Right cardiac atrium (tissue), 5 donors: ENCODE measurements at places on chromosomes 16 and 17.

DNA sequence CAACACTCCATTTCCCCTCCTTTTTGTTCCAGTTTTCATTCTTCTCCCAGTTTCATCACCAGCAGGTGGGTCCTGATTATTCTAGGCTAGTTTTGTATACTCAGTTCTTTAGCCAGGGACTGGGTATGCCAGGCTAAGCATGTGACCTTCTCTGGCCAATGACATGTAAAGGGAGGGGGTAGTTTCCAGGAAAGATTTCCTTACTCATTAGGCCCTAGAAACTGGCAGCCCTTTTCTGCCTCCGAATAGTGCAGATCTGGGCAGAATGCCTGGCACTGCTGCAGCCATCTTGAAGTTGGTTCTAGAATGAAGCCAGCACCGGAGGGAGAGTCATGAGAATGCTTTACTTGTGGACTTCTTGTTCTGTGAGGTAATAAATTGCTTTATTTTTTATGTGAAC, 126.9 kb upstream of the AXIN2 start:
- no peak for DNase-seq

- no peak for DNase-seq
Observed at GRCh38 chr16:11051879-11052808, 107.8 kb downstream of the CLEC16A start.

GRCh38 chr17:8430966-8431365, 4.7 kb upstream of the NDEL1 start:
- peak; percentile 90 for DNase-seq

DNA sequence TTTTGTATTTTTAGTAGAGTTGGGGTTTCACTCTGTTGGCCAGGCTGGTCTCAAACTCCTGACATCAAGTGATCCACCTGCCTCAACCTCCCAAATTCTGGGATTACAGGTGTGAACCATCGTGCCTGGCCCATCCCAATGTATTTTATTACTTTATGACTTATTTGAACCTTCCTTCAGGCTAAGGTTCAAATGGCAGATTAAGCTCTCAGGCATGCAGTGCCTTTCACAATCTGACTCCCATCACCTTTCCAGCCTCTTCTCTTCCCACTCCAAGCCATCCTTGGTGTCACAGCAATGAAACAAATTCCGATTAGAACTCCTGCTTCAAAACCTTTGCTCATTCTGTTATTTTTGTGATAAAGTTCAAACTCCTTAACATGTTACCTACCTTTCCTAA, 26.6 kb upstream of the YPEL2 start:
- DNase-seq = no peak

GRCh38 chr17:36647636-36648035, 46.3 kb downstream of the MRM1 start:
- DNase-seq = no peak

DNA sequence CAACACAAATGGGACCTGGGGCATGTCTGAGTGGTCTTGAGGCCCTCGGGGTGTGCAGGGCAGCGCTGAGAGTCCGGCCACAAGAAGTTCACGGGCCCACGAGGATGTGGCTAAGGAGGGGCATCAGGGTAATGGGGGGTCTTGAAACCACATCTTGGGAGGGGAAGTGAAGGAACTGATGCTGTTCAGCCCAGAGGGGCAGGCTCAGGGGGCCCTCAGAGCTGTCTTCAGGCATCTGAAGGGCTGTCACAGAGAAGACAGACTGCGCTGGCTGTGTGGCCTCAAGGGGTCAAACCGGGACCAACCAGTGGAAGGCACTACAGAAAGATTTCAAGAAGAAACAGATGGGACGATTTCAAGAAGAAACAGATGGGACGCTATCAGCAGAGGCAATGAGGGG, 45.1 kb downstream of the ZNF423 start:
- DNase-seq = no peak

DNA sequence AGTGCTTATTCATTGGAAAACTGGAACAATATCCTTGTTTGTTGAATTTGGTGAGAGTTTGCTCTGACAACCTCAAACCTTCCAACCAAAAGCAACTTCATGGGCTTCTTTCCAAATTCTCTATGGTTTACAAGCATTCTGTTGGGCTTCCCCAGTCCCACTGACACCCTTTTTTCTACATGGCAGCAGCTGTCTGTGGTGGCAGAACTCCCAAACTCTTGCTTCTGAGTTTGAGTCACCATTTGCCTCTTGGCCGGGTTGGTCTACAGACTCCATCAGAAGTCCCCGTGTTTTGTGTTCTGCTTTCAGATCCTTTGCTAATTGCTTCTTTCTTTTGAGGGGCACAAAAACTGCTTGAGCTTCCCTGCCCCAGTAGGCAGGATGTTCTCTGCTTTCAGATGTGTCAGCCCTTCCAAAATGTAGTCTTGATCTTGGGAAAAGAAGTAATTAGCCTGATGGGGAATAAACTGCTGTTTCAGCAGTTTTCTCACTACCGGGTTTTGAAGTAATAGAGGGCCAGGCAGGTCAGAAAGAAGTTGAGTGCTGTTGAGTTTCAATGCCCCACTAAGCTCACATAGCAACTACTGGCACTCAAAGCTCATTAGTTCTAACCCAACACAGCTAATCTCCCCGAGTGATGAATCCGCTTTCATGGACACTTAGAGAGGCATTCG, 80.7 kb downstream of the HS3ST3A1 start:
- no peak for DNase-seq

GRCh38 chr17:58531661-58532554, 17.5 kb upstream of the MTMR4 start:
- peak; percentile 87 for DNase-seq

- DNase-seq = peak; percentile 85
Observed at GRCh38 chr16:85369741-85370528, 243.2 kb upstream of the GSE1 start.

- no peak for DNase-seq
Observed at GRCh38 chr17:78780335-78780734, 1.7 kb downstream of the CYTH1 start.

DNA sequence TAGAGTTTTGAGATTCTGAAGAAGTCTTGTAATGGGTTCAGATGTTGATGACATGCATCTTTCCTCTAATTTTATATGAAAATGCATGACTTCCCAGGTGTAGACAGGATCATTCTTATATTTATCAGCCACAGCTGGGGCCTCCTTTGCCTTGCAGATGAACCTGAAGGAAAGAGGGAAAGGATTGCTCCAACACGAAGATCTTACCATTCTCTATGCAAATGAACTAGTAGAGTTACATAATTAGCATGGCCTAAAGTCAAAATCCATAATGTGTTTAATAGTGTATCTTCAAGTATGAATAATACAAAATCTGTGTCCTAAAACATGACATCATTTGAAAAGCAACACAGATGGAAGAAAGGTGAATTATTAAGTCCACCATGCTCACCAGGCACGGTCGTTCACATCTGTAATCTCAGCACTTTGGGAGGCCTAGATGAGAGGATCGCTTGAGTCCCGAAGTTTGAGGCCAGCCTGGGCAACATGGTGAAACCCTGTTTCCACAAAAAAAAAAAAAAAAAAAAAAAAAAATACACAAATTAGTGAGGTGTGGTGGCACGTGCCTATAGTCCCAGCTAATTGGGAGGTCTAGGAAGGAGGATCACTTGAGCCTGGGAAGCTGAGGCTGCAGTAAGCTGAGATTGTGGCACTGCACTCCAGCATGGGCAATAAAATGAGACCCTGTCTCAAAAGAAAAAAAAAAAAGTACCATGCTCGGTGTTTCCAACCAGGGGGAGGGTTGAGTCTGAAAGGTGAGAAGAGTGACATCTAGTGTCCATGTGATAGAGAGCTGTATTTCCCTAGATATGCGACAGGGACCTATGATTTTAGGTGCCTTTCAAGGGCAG, 6.3 kb downstream of the VWA3A start:
- DNase-seq = no peak

GRCh38 chr16:55056585-55057401, 126.1 kb downstream of the IRX5 start:
- DNase-seq = no peak

DNA sequence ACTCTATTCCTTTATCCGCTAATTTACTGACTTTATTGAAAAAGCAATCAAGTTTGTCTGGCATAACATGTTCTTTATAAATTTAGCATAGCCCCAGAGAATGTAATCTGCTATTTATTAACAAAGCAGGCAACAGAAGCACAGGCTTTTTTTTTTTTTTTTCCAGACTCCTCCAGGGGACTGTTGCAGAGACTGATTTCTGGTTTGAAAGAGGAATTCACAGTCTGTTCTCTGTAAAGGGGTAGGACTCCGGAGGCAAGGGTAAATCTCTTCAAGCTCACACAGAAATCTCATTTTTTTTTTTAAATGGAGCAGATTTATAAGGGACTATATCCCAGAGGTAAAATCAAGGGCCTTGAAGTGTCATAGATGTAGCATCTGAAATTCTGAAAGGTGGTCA, 1386.5 kb upstream of the CDH8 start:
- no peak for DNase-seq

- DNase-seq = no peak
Observed at GRCh38 chr16:78179666-78180065, 80.2 kb downstream of the WWOX start.

GRCh38 chr17:81846743-81847689, 12.2 kb upstream of the PPP1R27 start:
- DNase-seq = no peak

DNA sequence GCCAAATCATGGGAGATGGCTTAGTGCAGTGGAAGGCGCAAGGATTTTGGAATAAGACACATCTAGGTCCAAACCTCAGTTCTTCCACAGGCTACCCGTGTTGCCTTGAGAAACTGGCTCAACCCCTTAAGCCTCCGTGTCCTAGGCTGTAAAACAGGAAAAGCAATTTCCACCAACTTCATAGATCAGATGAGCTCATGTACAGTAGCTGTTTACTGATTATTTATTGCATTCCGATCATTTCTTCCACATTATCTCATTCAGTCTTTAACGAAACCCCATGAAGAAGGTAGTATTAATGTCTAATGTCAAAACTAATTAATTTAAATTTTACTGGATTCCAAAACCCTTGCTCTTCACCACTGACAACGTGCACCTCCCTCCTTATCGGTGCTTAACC, 231.6 kb downstream of the GRIN2A start:
- no peak for DNase-seq

DNA sequence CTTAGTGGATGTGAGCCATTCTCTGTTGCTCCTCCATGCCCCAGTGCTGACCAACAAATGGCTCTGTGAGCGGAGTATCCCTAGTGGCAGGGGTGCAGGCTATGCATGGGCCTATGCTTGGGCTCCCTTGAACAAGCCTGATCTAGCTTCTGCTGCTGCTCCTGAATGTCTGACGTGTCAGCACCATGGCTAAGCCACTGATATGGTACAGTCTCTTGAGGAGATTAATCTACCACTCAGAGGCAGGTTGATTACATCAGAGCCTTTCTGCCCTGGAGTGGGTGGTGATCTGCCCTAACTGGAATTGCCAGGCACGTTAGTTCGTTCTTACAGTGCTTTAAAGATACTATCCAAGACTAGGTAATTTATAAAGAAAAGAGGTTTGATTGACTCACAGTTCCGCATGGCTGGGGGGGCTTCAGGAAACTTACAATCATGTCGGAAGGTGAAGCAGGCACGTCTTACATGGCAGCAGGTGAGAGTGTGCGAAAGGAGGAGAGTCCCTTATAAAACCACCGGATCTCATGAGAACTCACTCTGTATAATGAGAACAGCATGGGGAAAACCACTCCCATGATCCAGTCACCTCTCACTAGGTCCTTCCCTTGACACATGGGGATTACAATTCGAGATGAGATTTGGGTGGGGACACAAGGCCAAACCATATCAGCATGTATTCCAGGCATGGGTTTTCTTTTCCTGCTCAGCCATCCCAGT, 41.5 kb upstream of the B4GALNT2 start:
- DNase-seq = no peak
